ENCODE measurements at places on chromosomes 11 and 22. TPM values are rescaled to one million over a fixed set of nuclear protein-coding genes. Genes with fewer than 3 reads are reported as not detected.

Gene APOL6
- total RNA-seq, result 1.7 TPM

Gene GLYATL2
- not detected for total RNA-seq

Gene NLRP10
- 0.71 TPM for total RNA-seq

Gene MS4A7
- not detected for total RNA-seq

Gene SAAL1
- total RNA-seq, result 19.1 TPM

Gene NRXN2
- not detected for total RNA-seq

Gene CHRDL2
- not detected for total RNA-seq

Gene TMEM126B
- 43.1 TPM for total RNA-seq

Gene MS4A15
- total RNA-seq, result not detected

Gene SEC14L3
- not detected for total RNA-seq

Gene PLAAT5
- total RNA-seq, result not detected

All from airway epithelial cell (primary cell).